Hepatocyte (in vitro differentiated cells): ENCODE measurements at places on chromosomes 2 and 18.

GRCh38 chr2:45137966-45138695, 128.9 kb upstream of the SIX2 start:
- no peak overlapping the region for H3K4me3 ChIP-seq
- no peak overlapping the region for H3K27ac ChIP-seq
- no peaks in the 10 kb centered on the region for H3K36me3 ChIP-seq
- H3K27me3 ChIP-seq: peaks cover 25% of the 10 kb centered on the region
- no peaks in the 10 kb centered on the region for H3K4me1 ChIP-seq

GRCh38 chr2:223855426-223855825, 18.0 kb upstream of the AP1S3 start:
- no peak overlapping the region for H3K4me3 ChIP-seq
- DNase-seq: no peak
- no peaks in the 10 kb centered on the region for H3K36me3 ChIP-seq
- H3K27ac ChIP-seq: peak overlapping the region; percentile 37

- no peaks in the 10 kb centered on the region for H3K27me3 ChIP-seq
- no peak overlapping the region for H3K4me3 ChIP-seq
- H3K4me1 ChIP-seq: peaks cover 20% of the 10 kb centered on the region
- peak; percentile 59 for DNase-seq
These were observed 182.3 kb downstream of the INO80D start for GRCh38 chr2:205903549-205904129.

GRCh38 chr2:46878886-46879285, 36.7 kb downstream of the MCFD2 start:
- no peak overlapping the region for H3K27ac ChIP-seq
- no peak for DNase-seq
- H3K27me3 ChIP-seq: no peaks in the 10 kb centered on the region
- no peak overlapping the region for H3K4me3 ChIP-seq
- H3K36me3 ChIP-seq: no peaks in the 10 kb centered on the region

- H3K27ac ChIP-seq: no peak overlapping the region
- H3K4me1 ChIP-seq: no peaks in the 10 kb centered on the region
- H3K36me3 ChIP-seq: no peaks in the 10 kb centered on the region
- H3K4me3 ChIP-seq: no peak overlapping the region
- no peaks in the 10 kb centered on the region for H3K27me3 ChIP-seq
- no peak for DNase-seq
These were observed 43.1 kb downstream of the KCTD18 start for GRCh38 chr2:200466425-200467418.

GRCh38 chr18:35192415-35192814, 48.4 kb upstream of the ZNF397 start:
- H3K36me3 ChIP-seq: no peaks in the 10 kb centered on the region
- DNase-seq: no peak
- no peak overlapping the region for H3K4me3 ChIP-seq
- peaks cover 8% of the 10 kb centered on the region for H3K4me1 ChIP-seq
- no peak overlapping the region for H3K27ac ChIP-seq

GRCh38 chr18:5930789-5931188, 35.5 kb upstream of the TMEM200C start:
- no peak overlapping the region for H3K27ac ChIP-seq
- H3K27me3 ChIP-seq: no peaks in the 10 kb centered on the region
- H3K36me3 ChIP-seq: no peaks in the 10 kb centered on the region
- no peak for DNase-seq
- H3K4me1 ChIP-seq: no peaks in the 10 kb centered on the region

DNA sequence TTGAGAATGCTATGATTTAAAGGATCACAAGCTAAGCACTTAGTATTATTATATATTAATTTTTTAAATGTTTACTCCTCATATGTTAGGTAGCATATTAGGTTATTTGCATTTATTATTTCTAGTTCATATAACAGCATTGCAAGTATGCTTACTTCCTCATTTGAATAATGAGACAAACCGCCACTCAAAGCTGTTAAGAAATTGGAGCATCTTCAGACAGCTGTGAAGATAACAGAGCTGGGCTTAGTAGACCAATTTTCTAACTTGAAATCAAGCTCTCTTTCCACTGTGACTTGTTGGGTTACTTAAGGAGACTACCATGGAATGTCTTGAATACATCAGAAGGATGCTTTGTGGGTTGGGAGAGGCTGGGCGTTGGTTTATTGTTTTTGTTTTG, 139.3 kb downstream of the ASXL3 start:
- H3K4me1 ChIP-seq: no peaks in the 10 kb centered on the region
- no peak overlapping the region for H3K4me3 ChIP-seq
- no peak overlapping the region for H3K27ac ChIP-seq
- no peaks in the 10 kb centered on the region for H3K36me3 ChIP-seq
- no peak for DNase-seq

GRCh38 chr2:170052151-170052550, 125.8 kb upstream of the MYO3B start:
- no peak for DNase-seq
- no peaks in the 10 kb centered on the region for H3K36me3 ChIP-seq
- no peak overlapping the region for H3K27ac ChIP-seq
- no peak overlapping the region for H3K4me3 ChIP-seq
- H3K27me3 ChIP-seq: no peaks in the 10 kb centered on the region
- H3K4me1 ChIP-seq: no peaks in the 10 kb centered on the region

GRCh38 chr2:172995323-172996244, 80.1 kb upstream of the MAP3K20 start:
- H3K36me3 ChIP-seq: no peaks in the 10 kb centered on the region
- peak; percentile 75 for DNase-seq
- H3K4me3 ChIP-seq: no peak overlapping the region
- H3K4me1 ChIP-seq: peaks cover 16% of the 10 kb centered on the region
- H3K27ac ChIP-seq: peak overlapping the region; percentile 45
- no peaks in the 10 kb centered on the region for H3K27me3 ChIP-seq

DNA sequence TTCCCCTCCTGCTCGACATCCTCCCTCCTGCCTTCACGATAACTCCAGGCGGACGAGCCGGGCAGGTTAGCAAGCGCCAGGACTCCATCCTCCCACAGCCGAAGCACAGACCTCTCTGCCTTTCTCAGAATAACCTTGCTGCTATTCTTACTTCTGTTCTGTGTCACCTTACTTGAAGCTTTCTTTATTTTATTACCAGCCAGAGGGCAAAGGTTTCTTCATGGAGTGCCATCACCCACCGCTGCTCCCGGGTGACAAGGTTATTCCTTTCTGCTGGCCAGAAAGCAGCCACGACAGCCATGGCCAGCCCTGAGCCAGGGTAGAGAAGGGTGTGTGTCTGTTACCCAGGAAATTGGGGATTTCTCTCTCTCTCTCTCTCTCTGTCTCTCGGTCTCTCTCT, 227.1 kb downstream of the ANAPC1 start:
- H3K4me1 ChIP-seq: peaks cover 17% of the 10 kb centered on the region
- H3K27me3 ChIP-seq: no peaks in the 10 kb centered on the region
- DNase-seq: peak; percentile 42
- H3K27ac ChIP-seq: peak overlapping the region; percentile 99
- H3K36me3 ChIP-seq: no peaks in the 10 kb centered on the region
- H3K4me3 ChIP-seq: no peak overlapping the region

DNA sequence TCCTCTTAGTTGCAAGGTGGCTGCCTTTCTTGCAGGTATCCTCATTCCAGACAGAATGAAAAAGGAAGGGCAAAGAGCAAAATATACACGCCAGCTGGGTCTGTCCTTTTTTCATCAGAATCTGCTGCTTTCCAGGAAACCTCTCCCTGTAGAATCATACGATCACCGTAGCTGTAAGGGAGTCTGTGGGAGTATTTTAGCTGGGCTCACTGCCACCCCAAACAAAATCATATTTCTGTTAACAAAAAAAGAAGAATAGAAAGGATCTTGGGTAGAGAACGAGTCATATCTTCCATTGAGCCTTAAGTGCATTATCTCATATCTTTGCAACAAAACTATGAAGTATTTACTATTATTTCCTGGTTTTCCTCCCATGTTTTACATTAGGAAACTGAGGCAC, 15.0 kb upstream of the TANC1 start:
- DNase-seq: no peak
- no peaks in the 10 kb centered on the region for H3K36me3 ChIP-seq
- H3K27me3 ChIP-seq: no peaks in the 10 kb centered on the region
- peaks cover 10% of the 10 kb centered on the region for H3K4me1 ChIP-seq

DNA sequence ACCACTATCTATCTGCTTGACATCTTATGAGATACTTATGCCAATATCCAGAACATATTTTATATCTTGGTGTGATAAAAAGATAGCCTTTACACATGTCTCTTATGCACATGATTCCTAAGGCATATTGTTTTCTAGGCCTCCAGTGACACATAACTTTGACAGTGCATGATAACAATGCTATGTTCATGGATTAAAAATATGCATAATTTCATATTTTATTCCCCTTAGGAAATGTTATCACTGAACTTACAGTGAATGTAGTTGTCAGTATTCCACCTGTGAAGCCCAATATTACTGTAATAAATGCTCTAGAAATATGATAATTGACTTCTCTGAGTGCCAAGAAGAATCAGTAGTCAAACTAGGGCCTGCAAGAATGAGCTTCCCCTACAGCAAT, 532.3 kb downstream of the SPAG16 start:
- DNase-seq: no peak
- H3K36me3 ChIP-seq: no peaks in the 10 kb centered on the region
- H3K27me3 ChIP-seq: no peaks in the 10 kb centered on the region
- no peak overlapping the region for H3K4me3 ChIP-seq

GRCh38 chr2:1567556-1568344, 154.5 kb downstream of the TPO start:
- no peak overlapping the region for H3K4me3 ChIP-seq
- no peak for DNase-seq
- no peaks in the 10 kb centered on the region for H3K27me3 ChIP-seq
- no peaks in the 10 kb centered on the region for H3K4me1 ChIP-seq

- no peaks in the 10 kb centered on the region for H3K27me3 ChIP-seq
- H3K27ac ChIP-seq: no peak overlapping the region
- no peak for DNase-seq
- no peaks in the 10 kb centered on the region for H3K36me3 ChIP-seq
These were observed 214.3 kb downstream of the FAM210A start for GRCh38 chr18:13511961-13512577.

- no peaks in the 10 kb centered on the region for H3K4me1 ChIP-seq
- H3K4me3 ChIP-seq: no peak overlapping the region
- no peaks in the 10 kb centered on the region for H3K36me3 ChIP-seq
- DNase-seq: no peak
- H3K27me3 ChIP-seq: no peaks in the 10 kb centered on the region
- no peak overlapping the region for H3K27ac ChIP-seq
These were observed 243.4 kb downstream of the ZNF516 start for GRCh38 chr18:76251691-76252090.

DNA sequence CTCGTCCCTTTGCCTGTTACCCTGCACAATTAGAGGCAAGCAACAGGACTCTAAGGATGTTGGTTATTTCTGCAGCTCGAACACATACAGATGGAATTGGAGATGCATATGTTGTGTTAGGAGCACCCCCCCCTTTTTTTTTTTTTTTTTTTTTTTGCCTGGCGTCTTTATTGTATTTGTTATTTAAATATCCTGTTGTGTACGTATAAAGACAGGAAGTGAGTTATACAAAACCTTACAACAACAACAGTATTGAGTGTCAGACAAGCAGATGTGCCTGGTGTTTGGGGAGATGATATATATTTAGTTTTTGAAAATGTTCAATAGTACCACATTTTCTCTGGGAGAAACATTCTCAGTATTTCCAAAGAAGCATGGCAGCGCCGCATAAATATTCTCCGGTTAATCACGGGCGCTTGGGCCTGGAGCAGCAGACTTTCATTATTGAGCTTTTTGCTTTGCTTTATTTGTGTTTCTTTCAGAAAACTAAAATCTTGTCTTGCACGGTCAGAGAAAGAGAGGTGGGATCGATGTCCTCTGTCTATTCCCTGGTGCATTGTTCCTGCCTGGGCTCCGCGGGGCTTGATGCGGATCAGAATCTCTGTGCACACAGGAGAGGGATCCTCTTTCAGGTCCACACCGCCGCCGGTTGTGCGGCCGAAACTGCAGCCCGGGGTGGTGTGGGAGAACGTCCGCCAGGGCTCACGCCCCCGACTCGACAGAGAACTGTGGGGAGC, 23.2 kb upstream of the ZNF516 start:
- no peaks in the 10 kb centered on the region for H3K27me3 ChIP-seq
- peak; percentile 59 for DNase-seq
- H3K4me1 ChIP-seq: peaks cover 5% of the 10 kb centered on the region
- peak overlapping the region; percentile 61 for H3K27ac ChIP-seq
- H3K4me3 ChIP-seq: peak overlapping the region; percentile 40
- no peaks in the 10 kb centered on the region for H3K36me3 ChIP-seq

DNA sequence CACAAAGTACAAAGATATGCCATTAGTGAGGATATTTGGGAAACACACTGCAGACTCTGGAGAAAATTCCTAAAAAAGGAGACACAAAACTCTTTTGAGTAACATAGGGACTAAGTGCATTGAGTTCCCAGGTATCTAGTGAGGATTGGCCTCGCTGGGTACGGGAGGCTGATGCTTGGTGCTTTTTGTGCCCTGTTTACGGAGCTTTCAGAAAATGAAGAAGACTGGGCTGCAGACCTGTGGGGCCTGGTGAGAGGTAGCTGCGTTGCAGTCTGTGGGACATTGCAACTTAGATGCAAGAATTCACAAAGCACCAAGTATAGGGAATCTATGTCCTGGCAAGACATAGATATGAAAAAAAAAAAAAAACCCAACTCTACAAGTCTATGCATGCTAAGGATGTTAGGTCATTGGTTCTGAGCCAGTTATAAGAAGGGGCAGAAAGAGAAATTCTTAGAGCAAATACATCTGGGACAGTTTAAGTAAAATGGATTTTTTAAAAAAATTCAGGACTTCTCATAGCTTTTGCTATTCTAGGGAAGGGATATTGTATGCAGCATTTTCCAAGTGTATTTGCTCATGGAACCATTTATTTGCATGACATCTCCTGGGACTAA, 156.0 kb downstream of the SLC4A3 start:
- no peak for DNase-seq
- peaks cover 16% of the 10 kb centered on the region for H3K27me3 ChIP-seq
- no peaks in the 10 kb centered on the region for H3K4me1 ChIP-seq
- H3K27ac ChIP-seq: no peak overlapping the region
- H3K36me3 ChIP-seq: no peaks in the 10 kb centered on the region

GRCh38 chr2:133885847-133886246, 317.6 kb upstream of the NCKAP5 start:
- no peak overlapping the region for H3K27ac ChIP-seq
- DNase-seq: no peak
- H3K27me3 ChIP-seq: no peaks in the 10 kb centered on the region

- no peak overlapping the region for H3K27ac ChIP-seq
- no peaks in the 10 kb centered on the region for H3K4me1 ChIP-seq
- no peak overlapping the region for H3K4me3 ChIP-seq
- H3K27me3 ChIP-seq: no peaks in the 10 kb centered on the region
- H3K36me3 ChIP-seq: no peaks in the 10 kb centered on the region
- DNase-seq: no peak
These were observed 38.0 kb downstream of the EHBP1 start for GRCh38 chr2:62743506-62743905.

DNA sequence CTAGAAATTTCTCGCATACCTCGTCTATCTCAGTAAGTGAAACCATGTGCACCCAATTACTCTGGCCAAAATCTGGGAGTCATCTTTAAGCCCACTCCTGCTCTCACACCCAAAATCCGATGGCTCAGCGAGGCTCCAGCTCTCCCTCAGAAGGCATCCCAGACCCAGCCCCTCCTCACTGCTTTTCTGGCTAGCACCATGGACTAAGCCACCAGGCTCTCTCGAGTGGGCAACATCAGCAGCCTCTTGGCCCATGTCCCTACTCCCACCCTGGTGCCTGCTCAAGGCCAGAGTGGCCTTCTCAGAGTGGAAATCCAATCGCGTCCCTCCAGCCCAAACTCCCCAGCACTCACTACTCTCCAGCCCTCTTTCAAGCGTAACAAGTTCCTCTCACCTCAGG, 27.2 kb downstream of the TNS1 start:
- no peaks in the 10 kb centered on the region for H3K27me3 ChIP-seq
- DNase-seq: no peak
- peaks cover 25% of the 10 kb centered on the region for H3K4me1 ChIP-seq
